ENCODE measurements at places on chromosomes 2 and 18.

GRCh38 chr2:148391324-148391723 lies 253.2 kb upstream of the EPC2 start:
- no peak for DNase-seq

GRCh38 chr2:27451095-27451494 lies 8.9 kb downstream of the KRTCAP3 start:
- no peak for DNase-seq

DNA sequence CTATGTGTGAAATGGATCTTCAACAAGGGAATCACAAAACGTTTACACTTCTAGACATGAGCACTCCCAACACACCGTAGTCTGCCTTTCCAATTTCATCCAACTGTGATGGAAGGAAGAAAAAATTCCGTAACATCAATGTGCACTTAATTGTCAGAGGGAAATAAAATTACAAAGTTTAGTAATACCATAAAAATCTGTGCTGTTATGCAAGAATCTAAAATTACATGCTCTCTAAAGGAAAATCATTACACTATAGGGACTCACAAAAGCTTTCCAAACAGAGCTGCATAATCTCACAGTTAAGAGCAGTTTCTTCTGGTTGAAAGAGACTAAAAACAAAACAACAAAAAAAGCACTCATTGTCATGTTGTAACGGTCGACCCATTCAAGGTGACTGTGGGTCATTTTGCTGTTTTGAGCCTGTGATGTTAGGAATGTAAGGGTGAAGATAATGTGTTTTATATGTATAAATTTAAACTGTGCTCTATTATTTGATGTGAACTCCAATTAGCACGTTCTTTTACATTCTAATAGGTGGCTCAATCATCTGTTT lies 698.0 kb downstream of the TDRD15 start:
- DNase-seq: no peak

DNA sequence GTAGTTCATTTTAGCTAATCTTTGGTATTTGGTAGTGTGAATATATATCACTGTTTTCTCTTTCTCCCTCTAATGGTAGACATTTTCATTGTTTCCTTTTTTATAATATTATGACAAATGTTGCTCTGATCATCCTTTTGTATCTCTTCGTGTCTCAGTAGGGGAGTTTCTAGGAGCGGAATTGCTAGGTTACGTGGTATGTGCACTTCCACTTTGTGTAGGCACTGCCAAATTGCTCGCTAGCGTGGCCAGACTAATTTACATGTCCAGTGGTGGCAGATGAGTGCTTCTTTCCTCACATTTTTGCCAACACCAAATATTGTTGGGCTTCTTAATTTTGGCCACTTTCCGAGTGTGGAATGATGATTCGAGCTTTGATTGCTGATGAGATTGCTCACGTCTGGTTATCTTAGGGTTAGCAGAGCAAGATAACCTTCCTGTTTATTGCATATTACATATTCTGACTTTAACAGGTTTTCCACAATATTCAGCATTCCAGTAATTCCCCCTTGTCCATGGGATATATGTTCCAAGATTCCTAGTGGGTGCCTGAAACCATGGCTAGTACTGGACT lies 30.4 kb upstream of the GREB1 start:
- no peak for DNase-seq

DNA sequence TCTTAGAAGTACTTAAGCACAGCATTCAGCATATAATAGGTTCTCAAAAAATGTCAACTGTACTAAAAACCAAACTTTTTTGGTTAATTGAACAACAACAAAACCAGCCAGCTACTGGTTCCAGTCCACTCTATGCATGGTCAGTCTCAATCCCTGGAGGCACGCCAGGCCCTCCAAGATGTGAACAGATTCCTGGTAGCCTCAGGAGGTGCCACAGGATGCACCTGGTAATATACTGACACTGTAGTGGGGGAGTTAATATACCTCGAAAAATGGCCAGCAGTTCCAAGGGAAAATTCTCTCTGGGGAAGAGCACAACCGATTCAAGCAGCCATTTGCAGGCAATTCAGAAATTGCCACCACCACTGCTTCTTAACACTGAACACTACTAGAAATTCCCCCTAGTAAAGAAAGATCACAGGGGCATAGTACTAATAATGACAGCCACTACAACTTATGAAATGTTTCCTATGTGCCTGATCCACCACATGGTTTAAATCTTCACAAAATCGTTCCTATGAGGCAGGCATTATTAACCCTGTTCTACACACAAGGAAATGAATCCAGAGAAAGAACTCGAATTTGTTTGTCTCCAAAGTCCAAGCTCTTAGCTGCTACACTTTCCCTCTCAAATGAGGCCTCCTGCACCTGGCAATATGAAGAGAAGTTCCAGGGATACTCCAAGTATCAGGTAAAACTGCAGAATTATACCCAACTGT lies 3.4 kb downstream of the MGAT4A start:
- DNase-seq: no peak

DNA sequence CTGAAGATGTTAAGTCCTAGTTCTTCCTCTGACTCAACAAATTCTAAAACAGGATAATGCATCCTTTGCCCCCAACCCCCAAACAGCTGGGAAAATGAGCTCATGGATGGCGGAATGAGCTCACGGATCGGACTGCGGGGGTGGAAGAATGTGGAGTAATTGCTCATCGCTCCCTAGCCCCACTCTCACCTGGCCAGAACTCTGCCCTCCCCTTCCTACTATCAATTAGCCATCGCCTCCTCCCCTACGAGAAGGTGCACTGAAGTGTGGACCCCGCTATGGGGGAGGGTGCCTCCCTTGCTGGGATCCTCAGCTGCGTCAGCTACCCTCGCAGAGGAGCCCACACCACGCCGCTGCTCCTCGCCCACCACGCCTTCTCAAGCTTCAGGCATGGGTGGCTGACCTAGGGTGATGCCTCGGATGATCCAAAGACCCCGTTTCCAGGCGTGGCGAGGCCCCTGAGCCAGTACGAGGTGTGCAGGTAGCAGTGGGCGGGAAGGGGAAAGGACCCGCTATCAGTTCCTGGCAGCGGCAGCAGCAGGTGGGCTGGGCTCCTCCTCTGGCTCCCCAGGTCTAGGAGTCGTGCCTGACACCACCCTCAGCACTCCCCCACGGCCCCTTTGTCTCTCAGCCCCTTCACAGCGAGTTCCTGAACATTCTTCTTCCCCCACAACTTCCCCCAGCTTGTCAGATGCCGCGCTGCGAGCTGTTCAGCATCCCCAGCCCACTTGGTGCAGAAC lies 82.1 kb upstream of the POMC start:
- no peak for DNase-seq

All from T1000 (cell line).